ENCODE measurements at places on chromosomes 5 and 9.

DNA sequence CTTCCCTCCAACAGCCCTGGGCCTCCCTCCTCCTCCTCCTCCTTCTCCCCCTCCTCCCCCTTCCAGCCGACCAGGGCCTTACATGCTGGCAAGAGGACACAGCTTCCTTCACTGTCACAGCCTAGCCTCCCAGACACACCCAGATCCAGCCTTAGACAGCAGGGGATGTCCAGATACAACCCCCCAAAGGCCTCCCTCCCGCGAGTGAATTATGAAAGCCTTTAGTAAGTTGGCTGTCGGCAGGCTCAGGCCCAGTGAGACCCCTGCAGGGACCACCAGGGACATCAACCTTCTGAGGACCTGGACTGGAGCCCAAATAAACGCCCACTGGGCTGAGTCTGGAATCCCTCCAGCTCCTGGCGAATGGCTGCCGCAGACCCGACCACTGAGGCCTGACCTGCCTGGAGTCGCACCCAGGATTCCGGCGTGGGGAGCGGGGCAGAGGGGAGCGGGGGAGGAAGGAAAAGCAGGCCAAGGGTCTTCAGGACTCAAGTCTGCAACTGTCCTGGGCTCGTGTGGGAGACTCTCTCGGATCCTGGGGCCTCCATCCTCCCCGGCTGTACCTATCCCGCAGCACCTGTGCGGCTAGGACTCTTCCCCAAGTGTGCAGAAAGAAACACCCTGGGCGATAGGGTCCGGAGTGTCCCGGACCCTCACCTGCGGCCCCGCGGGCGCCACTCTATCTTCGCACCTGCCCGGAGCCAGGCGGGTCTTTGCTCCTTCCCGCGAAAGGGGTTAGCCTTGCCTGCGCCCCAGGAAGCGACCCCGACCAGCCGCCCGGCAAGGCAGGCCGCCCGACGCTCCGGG, 705 bp downstream of the SEPTIN8 start:
- DNase-seq = no peak

DNA sequence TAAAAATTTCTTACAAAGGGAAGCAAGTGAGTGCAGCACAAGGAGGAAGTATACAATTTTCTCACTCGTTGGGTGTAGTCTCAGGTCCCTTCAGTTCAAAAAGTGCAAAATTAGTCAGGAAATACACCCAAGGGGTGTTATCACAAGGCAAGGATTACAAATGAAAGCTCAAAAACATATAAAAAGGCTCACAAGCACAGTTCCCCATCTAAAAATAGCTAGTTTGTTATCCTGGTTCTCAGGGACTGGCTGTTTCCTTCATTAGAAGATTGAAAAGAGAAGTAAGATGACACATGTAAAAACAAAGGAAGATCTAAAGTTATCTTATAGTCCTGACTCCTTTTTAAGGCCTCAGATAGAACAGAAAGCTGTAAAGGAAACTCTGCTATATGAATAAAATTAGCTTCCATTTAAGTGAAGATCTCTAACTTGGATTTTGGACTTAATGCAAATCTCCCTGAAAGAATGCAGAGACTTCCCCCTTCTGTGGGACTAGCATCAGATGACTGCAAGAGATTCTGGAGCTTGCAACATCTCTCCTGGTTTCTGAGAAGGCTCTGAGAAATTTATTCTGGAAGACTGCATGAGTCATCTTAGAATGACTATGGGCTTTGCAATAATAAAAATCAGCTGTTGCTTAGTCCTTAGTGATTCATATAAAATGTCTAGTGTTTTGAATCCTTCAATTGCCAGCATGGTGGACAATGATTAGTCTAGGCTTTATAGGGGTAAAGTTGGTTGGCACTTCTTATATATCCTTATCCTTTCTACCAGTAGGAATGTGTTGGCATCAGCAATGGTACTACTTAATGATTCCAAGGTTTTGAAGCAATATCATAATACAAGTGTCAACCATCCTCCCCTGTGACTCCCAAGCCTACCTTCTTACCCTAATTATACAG, 25.4 kb downstream of the DAB2 start:
- no peak for DNase-seq

GRCh38 chr9:137136261-137136880, 2.6 kb upstream of the GRIN1 start:
- DNase-seq = no peak

- DNase-seq = no peak
Observed at GRCh38 chr5:34455098-34455497, 201.0 kb upstream of the RAI14 start.

GRCh38 chr5:158380661-158381060, 521.7 kb upstream of the CLINT1 start:
- DNase-seq = no peak

DNA sequence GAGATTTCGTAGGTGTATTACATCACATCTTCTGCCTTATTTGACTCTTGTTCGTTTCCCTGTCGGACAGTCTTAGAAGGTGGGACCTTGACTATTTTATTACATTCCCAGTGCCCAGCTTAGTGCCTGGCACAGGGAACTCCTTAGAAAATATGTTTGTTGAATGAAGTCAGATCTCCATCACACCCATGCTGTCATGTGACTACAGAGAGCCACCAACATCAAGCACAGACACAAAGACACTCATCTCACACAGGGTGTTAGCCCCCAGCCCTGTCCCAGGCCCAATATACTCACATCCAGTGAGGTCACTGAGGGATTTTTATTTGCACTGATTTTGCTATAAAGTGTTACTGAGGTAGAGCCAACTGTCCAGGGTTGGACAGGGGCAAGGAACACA, 692 bp upstream of the SRA1 start:
- DNase-seq = no peak

GRCh38 chr9:121340676-121341392, 29.2 kb downstream of the STOM start:
- DNase-seq = no peak
